NCI-H2171 treated with DMSO at 0.1 percent for 48 hours (cell line): ENCODE measurements at places on chromosomes 7 and 10.

- DNase-seq = peak; percentile 51
Observed at GRCh38 chr10:124289851-124290795, 128.6 kb downstream of the OAT start.

DNA sequence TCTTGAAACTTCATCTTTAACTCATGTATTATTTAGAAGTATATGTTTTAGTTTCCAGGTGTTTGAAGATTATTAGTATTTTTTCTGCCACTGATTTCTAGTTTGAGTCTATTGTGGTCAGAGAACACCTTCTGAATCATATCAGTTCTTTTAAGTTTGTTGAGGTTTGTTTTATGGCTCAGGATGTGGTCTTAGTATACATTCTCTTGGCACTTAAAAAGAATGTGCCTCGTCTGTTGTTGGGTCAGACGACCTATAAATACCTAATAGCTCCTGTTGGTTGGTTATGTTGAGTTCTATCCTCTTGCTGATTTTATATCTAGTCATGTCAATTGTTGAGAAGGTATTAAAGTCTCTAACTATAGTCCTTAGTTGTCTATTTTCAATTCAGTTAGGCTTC is 15.9 kb downstream of the TDRD1 start:
- DNase-seq = no peak

GRCh38 chr10:85926986-85927385 is 439.6 kb downstream of the GRID1 start:
- no peak for DNase-seq

DNA sequence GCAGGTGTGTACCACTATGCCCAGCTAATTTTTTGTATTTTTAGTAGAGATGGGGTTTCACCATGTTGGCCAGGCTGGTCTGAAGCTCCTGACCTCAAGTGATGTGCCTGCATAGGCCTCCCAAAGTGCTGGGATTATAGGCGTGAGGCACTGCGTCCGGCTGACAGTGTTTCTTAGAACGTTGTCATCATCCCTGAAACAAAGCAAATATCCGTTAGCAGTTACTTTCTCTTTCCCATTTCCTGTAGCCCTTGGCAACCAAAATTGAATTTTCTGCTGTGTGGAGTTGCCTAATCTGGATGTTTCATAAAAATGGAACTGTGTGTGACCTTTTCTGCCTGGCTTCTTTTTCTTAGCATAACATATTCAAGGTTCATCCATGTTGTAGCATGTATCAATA is 22.4 kb downstream of the ZNF33A start:
- no peak for DNase-seq

GRCh38 chr10:25327273-25327672 is 152.5 kb downstream of the GPR158 start:
- no peak for DNase-seq

DNA sequence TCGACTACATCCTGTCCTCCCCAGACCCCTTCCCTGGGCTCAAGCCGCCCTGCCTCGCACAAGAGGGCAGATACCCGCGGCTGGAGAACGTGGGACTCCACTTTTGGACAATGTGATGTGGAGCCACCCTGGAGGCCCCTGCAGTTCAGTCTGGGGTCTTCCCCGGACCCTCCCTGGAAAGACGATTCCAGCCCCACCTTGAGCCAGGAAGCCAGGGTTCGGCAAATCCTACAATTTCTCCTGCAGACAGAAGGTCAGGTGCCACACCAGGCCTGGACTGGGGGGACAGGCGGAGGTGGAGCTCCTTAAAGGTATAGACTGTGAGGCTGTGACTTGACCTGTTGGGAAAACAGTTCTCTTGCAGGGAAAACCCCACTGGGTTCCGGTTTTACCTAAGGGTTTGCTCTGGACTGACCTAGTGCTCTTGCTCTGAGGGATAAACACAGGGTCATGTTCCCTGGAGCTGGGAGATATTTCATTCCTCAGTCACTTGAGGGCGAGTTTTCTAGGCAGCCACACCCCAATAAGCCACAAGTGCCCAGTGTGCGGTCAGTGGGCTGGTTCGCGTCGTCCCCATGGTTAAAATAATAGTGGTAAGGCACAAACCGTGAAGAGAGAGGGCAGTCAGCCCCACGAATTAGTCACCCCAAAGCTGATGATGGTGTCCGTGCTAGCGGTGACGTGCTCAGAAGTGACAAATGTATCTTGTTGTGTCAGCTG is 1.6 kb downstream of the FOXL3 start:
- no peak for DNase-seq
